Stimulated activated naive CD8-positive, alpha-beta T cell treated with anti-CD3 and anti-CD28 coated beads, Interleukin-15, amount 100 ng/mL, for 72 hours (primary cell): ENCODE measurements at places on chromosomes 4 and X.

- DNase-seq, result no peak
Observed at GRCh38 chrX:123773258-123773988, 40.6 kb upstream of the THOC2 start.

DNA sequence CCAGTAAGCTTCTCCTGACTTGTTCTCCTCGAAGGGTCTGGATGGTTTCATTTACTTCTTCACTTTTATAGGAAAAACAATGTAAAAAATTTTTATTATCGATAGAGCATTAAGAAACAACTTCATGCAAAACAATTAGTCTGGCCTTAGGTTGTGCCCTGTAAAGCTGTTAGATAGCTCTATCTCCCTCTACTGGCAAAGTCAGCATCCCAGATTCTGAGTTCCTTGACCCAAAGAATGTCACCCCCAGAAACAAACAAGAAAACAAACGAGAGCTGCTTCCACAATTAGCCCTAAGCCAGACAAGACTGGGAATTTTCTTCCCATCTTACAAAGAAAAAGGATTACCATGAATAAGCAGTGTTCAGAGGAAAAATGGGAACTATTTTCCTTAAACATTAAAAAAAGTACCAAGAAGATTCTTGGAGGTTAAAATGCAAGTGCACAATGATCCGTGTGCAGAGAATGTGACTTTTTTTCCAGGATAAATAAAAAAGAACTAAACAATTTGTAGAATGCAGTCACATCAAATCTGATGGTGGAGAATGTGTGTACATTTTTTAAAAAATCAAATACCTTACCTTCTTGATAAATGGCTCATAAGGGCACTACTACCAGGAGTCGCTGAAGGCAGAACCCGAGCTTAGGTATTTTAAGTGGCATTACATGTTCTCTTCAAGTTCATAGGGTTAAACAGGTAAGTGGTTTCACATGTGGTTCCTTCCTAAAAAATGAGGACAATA is 293.2 kb downstream of the FBXO8 start:
- DNase-seq, result no peak

DNA sequence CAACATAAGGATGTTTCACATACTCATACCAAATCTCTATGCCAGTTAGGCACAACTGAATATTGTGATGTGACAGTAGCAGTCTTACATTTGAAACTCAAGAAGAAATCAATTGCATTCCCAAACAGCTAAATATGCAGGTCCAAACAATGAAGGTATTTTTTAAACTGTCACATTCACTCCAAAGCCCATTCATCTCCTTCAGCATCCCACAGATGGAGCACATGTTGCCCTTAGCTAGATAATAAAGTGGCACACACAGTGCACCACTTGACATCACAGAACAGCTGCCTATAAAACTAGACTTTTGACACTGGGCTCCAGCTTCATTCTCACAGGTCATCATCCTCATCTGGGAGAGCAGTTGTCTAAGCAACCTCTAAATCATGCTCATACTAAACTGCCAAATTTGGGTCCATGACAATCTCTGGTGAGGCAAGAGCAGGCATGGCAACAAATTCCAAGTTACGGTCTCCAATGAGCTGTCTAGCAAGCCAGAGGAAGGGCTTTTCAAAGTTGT is 26.2 kb upstream of the ARHGEF6 start:
- DNase-seq, result no peak

DNA sequence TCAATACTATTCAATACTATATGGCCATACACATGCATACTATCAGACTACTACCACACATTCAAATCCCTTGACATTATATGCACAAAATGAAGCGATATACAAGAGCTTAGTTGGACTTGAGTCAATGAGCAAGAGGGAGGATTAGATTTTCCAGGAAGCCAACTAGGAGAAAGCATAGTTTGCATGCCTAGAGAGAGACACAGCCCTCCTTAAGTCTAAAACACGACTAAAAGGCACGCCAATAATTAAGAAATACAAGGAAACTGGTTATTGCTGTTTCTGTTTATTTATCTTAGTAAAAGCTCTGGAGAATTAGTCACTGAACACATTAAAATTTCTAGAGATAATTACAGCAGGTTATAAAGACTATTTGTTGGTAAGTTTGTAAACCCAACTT is 21.8 kb downstream of the MBNL3 start:
- DNase-seq, result no peak

GRCh38 chr4:111494471-111494870 is 650.8 kb upstream of the FAM241A start:
- no peak for DNase-seq

- no peak for DNase-seq
Observed at GRCh38 chr4:67929426-67929825, 33.9 kb downstream of the TMPRSS11A start.

- no peak for DNase-seq
Observed at GRCh38 chr4:175062183-175062592, 144.0 kb downstream of the ADAM29 start.

- no peak for DNase-seq
Observed at GRCh38 chrX:39710776-39711175, 387.0 kb downstream of the BCOR start.

- DNase-seq, result no peak
Observed at GRCh38 chr4:128831531-128832242, 22.2 kb downstream of the JADE1 start.

GRCh38 chrX:116395752-116396151 is 40.7 kb upstream of the SLC6A14 start:
- no peak for DNase-seq

- DNase-seq, result no peak
Observed at GRCh38 chrX:139967300-139967699, 2.0 kb upstream of the CXorf66 start.
